Stimulated activated CD8-positive, alpha-beta memory T cell treated with anti-CD3 and anti-CD28 coated beads, Interleukin-15, amount 100 ng/mL, for 24 hours (primary cell): ENCODE measurements at places on chromosomes 2 and 18.

GRCh38 chr2:189113963-189114362, 65.6 kb downstream of the COL5A2 start:
- no peak for DNase-seq

DNA sequence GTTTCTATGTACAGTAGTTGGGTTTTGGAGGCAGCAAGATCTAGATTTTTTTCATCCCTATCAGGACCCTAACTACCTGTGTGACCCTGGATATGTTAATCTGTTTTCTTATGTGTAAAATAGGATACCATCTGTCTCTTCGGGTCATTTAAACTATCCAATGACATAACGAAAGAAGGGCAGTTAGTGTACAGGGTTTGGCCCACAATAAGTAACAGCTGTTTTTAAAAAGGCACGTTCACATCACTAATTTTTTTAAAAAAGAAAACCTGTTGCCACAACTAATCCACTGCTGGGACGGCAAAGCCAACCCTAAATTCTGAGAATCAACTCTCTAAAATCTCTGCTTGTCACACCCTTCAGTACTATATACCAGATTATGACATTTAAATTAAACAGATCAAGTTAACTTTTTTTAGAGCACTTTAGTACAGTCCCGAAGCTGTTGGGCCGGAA, 869 bp downstream of the USP40 start:
- no peak for DNase-seq

GRCh38 chr2:38380397-38381130, 3.5 kb upstream of the ATL2 start:
- no peak for DNase-seq

DNA sequence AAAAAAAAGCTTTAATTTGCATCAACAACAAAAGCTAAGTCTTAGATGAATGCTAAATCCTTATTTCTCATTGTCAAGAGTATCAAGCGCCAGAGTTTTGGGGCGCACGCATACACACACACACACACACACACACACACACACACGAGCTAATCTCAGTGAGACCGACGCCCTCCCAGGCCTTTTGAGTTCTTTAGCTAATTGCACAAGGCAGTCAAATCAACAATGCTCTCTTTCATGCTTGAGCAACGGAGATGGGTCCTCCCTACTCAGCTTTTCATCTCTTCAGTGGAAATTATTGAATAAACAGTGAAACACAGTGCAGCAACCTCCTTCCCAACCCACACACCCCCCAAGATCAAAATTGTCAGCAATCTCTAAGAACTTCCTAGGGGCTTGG, 19.2 kb downstream of the GKN1 start:
- no peak for DNase-seq

- no peak for DNase-seq
Measured at GRCh38 chr2:29165362-29166241, 50.4 kb downstream of the CLIP4 start.

- DNase-seq: no peak
Measured at GRCh38 chr2:138012968-138013367, 48.7 kb downstream of the HNMT start.

DNA sequence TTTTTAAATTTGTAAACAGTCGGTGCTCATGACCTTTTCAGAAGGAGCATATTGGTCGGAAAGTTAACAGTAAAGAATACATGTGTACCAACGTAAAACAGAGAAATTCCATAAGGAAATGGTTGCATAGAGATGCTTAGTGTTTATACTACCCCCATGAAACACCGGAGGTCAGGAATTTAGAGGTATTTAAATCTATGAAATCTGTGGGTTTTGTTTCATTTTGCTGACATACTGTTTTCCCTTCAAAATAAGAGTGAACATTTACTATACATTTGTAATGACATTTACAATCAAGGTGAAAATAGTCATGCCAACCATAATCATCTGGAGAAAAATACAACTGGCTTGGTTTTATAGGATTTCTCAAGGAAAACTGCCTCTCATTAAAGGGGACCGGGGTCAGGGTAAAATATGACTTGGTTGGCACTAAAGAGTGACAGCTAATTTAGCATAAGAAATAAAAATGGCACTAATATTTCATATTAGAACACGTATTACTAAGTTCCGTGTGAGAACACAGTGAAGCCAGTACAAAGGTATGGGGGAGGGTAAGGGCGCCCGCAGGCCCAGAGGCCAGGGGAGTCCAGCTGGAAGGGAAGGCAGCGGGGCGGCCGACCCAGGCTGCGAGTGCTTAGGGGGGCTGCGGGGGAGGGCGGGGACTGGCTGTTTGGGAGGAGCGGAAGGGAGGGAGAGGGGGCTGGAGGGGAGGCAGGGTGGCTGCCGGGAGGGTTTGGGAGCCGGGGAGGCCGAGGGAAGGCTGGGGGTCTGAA, 1.1 kb upstream of the RNU4ATAC start:
- peak; percentile 21 for DNase-seq

GRCh38 chr2:55880416-55881143, 43.0 kb downstream of the EFEMP1 start:
- DNase-seq: no peak

DNA sequence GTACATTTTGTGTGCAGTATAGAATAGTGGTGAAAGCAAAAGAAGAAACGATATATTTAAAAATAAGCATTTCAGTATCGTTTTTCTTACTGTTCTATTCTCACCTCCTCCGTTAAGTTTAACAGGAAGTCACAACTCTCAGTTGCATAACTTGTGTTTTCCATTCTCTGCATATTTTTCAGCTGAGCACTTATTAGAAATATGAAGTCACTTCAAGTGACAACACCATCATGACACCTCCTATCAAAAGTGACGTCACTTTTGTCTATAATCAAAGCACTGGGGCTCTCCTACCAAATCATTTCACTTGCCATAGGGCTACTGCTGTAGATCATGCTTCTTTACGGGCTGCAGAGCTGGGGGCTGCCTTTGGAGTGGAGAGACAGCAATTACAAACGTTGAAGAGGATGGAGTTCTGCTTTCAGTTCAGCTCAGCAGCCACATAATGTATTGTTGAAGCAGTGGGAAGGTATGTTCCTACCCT, 36.3 kb downstream of the STAT4 start:
- DNase-seq: no peak

- no peak for DNase-seq
Measured at GRCh38 chr2:71067567-71068217, 756 bp upstream of the NAGK start.

DNA sequence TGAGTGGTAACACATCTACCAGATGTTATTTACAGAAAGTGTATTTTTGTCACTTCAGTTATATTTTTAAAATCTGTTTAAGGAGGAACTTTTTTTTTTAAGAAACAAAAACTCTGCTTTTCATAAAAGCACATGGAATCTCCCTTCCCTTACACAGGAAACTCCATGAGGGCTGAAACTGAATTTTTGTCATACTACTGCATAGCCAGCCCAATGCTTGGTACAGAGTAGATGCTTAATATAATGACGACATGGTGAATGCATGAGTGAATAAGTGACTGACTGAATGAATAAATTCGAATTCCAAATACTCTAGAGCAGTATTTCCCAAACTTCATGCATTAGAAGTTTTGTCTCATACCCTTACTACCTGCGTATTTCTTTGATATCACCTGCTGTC, 86.5 kb downstream of the ROCK2 start:
- DNase-seq: no peak

GRCh38 chr18:36412778-36413177, 115.3 kb downstream of the FHOD3 start:
- no peak for DNase-seq

GRCh38 chr2:236818281-236819045, 248.8 kb downstream of the ACKR3 start:
- no peak for DNase-seq

GRCh38 chr2:165328272-165328671, 89.1 kb downstream of the SCN2A start:
- DNase-seq: no peak

- no peak for DNase-seq
Measured at GRCh38 chr2:231065966-231066365, 9.3 kb downstream of the PSMD1 start.

- no peak for DNase-seq
Measured at GRCh38 chr2:86160156-86160952, 34.9 kb downstream of the IMMT start.

GRCh38 chr2:144015655-144016245, 504.2 kb downstream of the ZEB2 start:
- DNase-seq: no peak

- DNase-seq: no peak
Measured at GRCh38 chr2:41879235-41879916, 168.4 kb upstream of the PKDCC start.

DNA sequence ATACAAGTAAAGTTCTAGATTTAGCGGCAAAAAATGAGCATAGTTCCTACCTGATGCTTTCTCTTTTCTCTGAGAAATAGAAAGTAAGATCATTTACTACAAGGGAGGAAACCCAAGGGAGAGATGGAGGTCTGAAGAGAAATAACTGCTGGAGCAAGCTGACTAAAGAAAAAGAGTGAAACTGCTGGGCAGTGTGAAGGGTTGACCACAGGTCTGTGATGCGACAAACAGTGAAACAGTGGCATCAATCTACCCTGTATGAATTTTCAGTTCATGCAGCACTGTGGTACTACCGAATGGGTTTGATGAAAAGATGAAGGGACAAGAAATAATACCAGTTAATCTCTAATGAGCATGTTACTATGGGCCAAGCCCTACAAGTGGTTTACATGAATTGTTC, 52.2 kb downstream of the CUL3 start:
- no peak for DNase-seq
